Hepatocyte (in vitro differentiated cells): ENCODE measurements at places on chromosomes 4 and X. TPM values are rescaled to one million over a fixed set of nuclear protein-coding genes. Genes with fewer than 3 reads are reported as not detected.

DNA sequence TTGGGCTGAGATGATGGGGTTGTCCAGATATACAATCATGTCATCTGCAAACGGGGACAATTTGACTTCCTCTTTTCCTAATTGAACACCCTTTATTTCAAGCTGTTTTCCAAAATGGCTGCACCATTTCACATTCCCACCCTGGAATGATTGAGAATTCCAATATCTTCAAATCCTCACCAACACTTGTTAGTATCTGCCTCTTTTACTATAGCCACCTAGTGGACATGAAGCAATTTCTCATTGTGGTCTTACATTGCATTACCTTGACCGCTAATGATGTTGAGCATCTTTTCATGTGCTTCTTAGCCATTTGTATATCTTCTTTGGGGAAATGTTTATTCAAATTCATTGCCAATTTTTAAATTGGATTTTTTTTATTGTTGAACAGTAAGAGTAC lies 364.8 kb downstream of the SMARCA1 start:
- DNase-seq, result no peak

DNA sequence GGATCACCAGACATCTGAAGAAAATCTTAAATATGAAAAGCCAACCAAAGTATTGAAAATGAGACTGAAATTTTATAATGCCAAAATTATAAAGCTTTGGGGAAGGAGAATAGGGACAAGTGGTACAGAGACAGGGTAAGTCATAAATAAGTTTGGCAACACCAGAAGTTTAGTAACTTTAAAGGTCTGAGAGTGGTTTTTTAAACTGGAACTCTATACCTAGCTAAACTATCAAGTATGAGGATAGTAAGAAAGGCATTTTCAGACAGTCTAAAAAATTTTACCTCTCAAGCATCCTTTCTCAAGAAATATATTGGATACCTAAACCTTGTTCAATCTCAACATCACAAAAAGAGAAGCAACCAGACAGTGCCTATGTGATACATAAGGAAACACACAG lies 92.4 kb downstream of the ANKRD17 start:
- no peak for DNase-seq

- DNase-seq, result no peak
Observed at GRCh38 chr4:7810783-7811535, 128.7 kb downstream of the AFAP1 start.

DNA sequence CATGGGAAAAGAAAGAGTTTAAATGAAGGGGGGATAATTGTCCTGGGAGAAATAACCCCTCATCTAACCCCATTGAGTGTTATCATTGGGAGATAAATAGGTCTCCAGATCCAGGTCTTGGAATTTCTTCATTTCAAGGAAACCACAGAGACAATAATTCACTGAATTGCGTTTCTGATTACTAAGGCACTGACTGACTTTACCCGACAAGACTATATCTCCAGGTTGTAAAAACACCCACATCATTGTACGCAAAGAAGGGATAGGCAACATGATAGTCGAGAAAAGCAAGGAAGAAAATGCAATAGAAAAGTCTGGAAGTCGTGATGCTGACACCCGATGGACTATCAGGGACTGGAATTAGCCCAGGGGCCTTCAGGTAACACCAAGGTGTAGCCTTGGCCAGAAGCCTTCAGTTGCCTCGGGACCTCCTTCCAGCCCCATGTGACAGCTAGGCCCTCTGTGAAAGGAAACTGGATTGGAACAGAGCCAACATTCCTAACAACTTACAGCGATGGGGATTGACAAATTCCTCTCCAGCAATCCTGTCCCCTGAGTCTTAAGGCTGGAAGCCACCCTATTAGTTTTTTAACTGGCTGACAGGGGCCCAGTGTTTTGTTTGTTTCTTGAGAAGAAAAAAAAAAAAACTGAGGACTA lies 46.5 kb upstream of the RAB9B start:
- DNase-seq, result peak; percentile 30

DNA sequence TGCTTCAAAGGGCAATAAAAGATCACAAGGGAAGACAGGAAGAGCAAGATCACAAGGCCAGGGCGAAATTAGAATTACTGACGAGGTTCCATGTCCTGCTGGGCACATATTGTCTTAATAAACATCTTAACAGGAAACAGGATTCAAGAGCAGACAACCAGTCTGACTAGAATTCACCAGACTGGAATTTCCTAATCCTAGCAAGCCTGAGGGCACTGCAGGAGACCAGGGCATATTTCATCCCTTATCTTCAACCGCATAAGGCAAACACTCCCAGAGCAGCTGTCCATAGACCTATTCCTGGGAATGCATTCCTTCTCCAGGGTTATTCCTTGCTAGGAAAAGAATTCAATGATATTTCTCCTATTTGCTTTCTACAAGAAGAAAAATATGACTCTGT lies 12.4 kb upstream of the TDO2 start:
- no peak for DNase-seq

- DNase-seq, result no peak
Observed at GRCh38 chr4:111864066-111864465, 281.2 kb upstream of the FAM241A start.

DNA sequence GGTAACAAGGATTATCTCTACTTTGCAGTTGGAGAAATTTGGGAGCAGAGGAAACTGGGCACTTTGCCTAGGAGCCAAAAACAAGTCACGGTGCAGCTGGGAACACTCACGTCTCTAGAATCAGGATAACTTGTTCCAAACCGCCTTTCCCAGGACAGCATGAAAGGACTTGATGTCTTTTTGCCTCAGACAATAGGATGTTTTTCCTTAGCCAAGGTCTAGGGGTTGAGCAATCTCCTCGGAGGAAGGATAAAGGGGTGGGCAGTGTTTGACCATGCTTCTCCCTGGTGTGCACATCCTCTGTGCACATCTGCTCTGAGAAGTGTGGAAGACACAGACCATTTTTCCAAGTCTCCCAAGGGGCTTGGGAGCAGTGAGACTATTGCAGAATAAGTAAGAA lies 1.7 kb upstream of the SPARCL1 start:
- DNase-seq, result peak; percentile 23

DNA sequence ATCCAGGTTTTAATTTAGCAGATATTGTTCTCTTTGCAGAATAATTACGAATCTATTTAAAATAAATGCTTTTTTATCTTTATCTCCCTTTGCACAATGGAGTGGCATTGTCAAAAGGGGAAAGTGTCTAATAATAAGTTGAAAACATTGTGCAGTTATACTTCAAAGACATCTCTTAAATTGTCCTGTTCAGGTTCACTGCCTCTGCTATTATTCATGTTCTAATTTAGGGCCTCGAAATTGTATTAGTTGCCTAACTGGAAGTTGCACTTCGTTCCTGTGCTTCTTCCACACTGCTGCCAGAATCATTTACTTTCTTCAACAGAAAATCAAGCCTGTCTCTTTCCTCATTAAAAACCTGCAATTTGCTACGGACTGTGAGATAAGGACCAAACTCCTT lies 150.5 kb upstream of the SPRY1 start:
- DNase-seq, result no peak

DNA sequence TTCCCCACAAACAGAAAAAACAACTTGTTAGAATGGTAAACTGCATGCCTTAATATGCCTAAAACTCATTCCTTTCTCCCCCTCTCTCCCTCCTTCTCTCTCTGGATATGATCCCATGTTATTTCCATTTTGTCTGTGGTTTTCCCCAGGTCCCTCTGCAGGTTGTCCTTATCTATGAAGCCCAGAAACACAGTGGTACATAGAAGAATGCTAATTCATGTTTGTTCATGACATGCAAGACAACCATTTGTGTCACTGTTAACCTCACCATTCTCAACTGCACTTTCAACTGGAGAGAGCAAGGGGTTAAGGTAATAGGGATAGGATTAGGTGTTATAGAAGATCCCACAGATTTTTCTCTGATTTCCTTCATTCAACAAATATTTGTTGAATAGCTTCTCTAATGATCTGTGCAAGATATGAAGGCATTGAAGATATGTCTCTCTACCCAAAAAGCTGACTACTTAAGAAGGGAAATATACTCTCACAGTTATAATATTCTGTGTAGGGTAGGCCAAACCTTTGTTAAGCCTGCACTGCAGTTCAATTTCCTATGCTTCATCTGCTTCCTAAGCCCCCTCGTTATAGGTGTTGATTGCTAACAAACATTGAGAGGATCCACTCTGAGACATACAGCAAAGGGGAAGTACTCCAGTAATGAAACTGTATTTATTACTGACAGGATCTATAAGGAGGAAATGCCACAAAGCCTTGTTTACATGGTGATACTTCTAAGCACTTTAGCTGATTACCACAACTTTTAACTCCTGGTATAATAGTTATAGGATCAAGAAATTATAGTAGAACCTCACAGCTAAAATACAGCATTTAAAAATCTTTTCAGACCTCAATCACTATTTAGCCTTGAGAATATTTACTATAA lies 96.1 kb downstream of the FRYL start:
- DNase-seq, result no peak

DNA sequence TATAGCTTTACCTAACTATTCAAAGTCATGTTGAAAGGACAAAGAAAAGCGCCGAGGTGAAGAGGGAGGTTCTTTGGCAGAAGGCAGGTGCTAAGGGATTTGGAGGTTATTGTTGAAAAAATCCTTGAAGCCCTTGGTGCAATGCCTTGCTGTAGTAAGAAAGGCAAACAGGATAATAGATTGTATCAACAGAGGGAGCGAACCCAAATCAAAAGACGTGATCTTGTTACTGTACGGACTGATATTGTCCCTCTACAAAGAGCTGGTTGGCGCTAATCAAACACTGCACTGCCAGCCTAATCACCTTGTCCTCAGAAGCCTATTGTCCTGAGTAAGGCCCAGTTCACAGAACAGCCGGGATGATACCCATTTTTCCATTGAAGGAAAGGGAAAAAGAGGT lies 182.9 kb downstream of the ZIC3 start:
- no peak for DNase-seq

DNA sequence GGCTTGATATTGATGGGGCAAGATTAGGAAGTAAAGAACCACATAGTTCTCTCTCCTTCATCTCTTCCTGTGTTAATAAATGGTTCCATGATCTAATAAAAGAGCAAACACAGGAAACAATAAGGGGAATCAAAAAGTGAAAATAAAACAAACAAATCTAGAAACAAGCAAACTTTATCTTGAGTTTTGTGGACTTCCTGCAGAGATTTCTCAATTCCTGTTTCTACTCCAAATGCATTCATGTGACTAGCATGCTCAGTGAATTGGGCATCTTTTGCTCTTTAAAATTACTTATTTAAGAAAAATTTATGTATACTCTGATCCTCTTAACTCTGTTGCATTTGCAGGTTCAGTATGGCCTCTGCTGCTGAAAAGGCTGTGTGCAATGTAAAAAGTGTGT lies 682.0 kb downstream of the KCTD8 start:
- DNase-seq, result no peak

DNA sequence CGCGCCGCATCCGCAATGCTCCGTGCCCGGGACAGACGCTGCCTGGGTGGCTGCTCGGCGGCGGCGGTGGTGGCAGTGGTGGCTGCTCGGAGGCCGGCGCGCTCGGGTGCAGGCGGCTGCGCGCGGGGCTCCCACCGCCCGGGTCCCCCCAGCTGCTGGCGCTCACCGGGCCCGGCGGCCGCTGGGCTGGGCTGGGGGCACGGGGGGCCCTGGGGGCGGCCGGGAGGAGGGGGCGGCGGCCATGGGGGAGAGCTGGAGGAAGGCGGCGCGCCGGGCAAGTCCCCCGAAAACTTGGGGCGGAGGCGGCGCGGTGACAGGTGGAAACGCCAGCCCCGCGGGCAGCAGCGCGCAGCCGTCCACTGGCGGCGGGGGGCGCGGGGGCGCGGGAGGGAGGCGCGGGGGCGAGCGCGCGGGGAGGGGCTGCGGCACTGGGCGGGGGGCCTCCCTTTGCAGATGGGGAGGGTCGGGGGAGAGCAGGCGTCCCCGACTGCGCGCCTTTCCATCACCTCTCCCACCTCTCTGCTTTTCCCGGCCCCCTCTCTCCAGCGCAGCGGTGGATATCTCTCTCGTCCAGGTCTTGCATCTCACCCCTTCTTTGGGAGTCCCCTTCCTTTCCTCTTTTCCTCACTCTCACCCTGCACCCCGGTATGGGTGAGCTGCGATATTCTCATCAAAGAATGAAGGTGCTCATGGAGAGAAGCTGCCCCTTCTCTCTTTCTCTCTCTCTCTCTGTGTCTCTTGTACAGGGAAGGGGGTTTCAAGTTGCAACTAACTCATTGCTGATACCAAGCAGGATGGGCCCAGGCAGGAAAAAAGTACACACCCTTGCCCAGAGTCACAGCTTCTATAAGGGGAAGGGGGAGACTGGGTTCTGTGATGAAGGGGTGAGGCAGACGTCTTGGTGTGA lies 83.7 kb upstream of the DHRSX start:
- no peak for DNase-seq

- no peak for DNase-seq
Observed at GRCh38 chr4:158823461-158823873, 54.6 kb downstream of the FNIP2 start.

GRCh38 chrX:27889878-27890277 lies 82.1 kb downstream of the MAGEB10 start:
- no peak for DNase-seq

GRCh38 chr4:27429364-27429871 lies 568.8 kb downstream of the STIM2 start:
- DNase-seq, result peak; percentile 34

- peak; percentile 34 for DNase-seq
Observed at GRCh38 chr4:43843501-43843900, 605.1 kb downstream of the KCTD8 start.

GRCh38 chr4:83113429-83113786 lies 1.1 kb downstream of the PLAC8 start:
- DNase-seq, result no peak

GRCh38 chr4:127049526-127049925 lies 583.2 kb upstream of the INTU start:
- no peak for DNase-seq

DNA sequence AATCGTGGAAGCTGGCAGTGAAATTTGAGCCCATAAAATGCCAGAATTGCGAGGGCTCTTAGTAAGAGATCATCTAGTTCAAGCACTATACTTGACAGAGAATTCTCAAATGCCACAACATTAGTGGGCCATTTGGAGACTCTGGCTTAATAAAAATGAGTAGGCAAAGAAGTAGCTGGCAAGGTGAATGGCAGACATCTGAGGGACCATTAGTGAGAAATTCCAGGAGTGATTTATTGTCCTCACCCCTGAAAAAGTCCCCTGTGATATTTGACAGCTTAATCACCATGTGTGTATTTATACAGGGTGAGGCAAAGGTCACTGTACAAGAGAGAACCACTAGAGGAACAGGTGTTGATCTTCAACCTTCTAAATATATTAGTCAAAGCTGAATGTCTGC lies 207.5 kb downstream of the CHRDL1 start:
- peak; percentile 8 for DNase-seq

DNA sequence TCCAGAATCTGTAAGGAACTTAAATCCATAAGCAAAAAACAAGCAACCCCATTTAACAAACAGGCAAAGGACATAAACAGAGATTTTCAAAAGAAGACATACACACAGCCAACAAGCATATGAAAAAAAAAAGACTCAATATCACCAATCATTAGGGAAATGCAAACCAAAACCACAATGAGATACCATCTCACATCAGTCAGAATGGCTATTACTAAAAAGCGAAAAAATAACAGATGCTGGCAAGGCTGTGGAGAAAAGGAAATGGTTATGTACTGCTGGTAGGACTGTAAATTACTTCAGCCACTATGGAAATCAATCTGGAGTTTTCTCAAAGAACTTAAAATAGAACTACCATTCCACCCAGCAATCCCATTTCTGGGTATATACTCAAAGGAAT lies 156.8 kb upstream of the RADX start:
- DNase-seq, result no peak

- DNase-seq, result no peak
Observed at GRCh38 chr4:86357608-86358007, 2.2 kb downstream of the MAPK10 start.

Gene ALB
- total RNA-seq, result 25,578 and 26,686 TPM in 2 replicates

Gene CPE
- 85.2 and 106 TPM in 2 replicates for total RNA-seq

Gene PIGA
- total RNA-seq, result 13.6 and 23.0 TPM in 2 replicates

Gene MAOB
- 47.0 and 54.8 TPM in 2 replicates for total RNA-seq

Gene RPL9
- 2,831 and 3,164 TPM in 2 replicates for total RNA-seq

Gene HSD17B10
- total RNA-seq, result 66.1 and 70.8 TPM in 2 replicates

Gene KCTD8
- total RNA-seq, result 0.48 and 1.5 TPM in 2 replicates
